ENCODE measurements at places on chromosomes 1 and 21.
A peak's percentile ranks its signal among the peaks of the same experiment; 100 is the strongest.

DNA sequence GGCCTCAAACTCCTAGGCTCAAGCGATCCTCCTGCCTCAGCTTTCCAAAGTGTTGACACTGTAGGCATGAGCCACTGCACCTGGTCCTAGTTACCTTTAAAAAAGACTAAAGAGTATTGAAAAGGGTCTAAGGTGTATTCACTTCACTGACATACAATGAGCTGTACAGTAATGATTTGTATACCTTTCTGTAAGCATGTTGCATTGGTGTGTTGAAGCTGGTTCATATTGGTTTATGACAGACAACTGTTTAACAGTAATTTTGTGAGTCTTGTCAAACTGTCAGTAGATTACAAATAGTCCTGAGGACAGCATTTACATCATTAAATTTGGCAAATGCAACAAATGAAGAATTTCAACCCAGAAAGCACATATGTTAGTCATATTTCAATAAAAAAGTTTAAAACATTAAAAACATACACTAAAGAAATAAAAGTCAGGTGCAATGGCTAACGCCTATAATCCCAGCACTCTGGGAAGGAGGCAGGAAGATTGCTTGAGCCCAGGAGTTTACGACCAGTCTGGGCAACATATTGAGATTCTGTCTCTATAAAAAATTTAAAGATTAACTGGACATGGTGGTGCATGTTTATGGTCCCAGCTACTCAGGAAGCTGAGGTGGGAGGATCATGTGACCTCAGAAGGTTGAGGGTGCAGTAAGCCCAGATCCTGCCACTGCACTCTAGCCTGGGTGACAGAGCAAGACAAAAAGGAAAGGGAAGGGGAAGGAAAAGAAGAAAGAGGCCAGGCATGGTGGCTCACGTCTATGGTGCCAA lies 88.3 kb upstream of the HP1BP3 start:
- DNase-seq: no peak

DNA sequence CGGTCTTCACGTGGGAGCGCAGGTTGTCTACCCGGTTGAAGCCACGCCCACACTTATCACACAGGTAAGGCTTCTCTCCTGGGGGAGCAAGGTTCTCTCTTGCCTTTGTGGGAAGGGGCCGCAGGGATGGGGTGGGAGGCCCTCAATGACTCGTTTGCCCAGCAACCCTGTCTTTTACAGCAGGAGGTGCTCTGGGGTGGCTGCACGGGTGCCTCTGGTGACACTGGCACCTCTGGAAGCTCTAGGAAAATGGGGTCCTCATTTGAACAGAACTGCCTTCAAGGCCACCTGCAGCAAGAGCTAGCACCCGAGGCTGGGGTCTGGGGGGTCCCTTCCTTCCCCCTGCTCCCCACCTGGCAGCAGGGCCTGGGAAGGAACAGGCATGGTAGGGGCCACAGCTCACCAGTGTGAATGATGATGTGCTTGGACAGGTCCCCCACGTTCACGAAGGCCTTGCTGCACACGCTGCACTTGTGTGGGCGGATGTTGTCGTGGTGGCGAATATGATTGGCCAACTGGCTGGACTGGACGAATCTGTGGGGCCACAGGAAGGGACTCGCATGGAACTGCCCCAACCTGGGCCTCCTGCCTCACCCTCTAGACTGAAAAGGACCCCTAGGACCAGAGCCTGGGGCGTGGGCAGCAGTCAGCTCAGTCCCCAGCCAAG lies 33.1 kb downstream of the ZBTB17 start:
- no peak for DNase-seq

DNA sequence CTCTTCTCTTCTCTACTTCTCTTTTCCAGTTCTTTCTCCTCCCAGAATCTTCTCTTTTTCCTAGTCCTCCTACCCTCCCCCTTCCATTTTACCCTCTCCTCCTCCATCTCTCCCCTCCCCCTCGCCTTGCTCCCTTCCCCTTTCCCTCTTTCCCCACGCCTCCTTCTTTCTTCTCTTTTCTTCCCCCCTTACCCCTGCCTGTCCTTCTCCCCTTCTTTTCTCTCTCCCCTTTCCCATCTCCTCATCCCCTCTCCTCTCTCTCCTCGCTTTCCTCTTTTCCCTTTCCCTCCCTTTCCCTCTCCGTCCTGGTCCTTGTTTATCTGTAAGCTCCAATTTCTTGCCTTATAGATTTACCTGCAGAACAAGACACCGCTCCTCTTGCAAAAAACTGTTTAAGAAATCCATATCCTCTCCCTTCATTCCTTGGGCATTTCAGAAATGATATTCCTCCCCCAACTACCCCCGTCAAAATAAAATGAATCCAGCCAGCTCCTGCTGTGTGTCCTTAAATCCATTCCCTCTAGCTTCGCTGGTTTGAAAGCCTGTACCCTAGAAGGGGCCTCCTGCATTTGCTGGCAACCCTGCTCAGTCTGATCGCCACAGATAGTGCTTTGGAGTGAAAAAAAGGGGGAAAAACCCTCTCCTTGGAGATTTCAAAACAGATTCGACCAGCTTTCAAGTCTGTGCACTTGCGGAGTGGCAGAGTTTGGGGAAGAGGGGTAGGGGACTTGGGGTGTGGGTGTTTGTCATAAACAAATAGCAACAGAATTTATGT lies 89.4 kb downstream of the PAPPA2 start:
- no peak for DNase-seq

GRCh38 chr1:26190373-26190987 lies at the start of gene CATSPER4:
TSS of gene CATSPER4 (plus strand) at chr1:26190602. CDS start at chr1:26190628, 26 bp downstream.
- peak; percentile 13 for DNase-seq

DNA sequence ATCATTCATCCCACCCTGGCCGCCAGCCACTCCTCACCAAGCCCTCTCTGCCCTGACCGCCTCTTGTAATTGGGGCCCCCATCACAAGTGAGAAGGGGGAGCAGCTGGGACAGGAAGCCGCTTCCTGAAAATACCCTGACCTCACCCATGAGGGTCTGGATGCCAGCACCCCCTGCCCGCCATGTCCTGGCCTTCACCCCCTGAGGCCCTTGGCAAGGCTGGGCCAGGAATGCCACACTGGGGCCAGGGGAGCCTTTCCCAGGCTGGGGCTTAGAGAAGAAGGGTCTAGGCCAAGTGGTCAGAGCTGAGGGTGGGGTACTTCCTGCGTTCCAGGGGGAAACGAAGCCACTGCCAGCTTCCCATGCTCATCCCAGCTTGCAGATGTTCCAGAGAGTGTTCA lies 60.5 kb downstream of the TAS1R2 start:
- DNase-seq: no peak

GRCh38 chr1:201842472-201843027 lies 13.6 kb downstream of the IPO9 start:
- DNase-seq: no peak

DNA sequence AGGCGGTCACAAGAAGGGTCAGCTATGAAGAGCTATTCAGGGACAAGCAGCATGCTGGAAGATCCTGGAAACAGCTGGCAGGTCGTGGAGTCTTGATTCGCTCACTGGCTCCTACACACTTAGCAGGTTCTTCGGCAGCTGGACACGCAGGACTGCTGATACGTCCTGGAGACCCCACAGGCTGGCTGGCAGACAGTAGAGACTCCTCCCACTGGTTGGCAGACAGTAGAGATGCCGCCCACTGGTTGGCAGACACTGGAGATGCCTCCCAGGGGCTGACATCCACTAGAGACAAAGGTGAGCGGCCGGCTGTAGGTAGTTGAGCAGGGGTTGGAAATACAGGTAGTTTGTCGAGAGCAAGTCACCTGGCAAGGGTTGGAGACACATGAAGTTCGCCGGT lies 466 bp downstream of the KRTAP11-1 start:
- no peak for DNase-seq

GRCh38 chr1:167551362-167551761 lies 2.2 kb downstream of the CREG1 start:
- no peak for DNase-seq

DNA sequence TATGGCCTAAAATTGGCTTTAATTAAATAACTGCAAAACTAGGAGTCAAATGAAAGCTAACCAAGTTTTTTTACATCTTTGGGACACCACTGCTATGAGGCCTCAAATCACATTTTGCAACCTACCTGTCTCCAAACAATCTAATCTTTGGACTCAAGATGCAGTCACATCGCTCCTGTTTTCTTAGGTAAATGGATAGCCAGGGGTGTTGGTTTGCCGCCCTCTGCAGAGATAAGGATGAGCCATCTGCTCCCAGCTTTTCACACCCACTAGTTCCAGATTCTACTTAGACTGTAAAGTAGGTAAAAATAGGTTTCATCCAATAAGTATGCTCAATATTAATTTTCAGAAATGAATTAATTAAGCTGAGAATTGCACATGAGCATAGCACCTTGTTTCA lies 456.5 kb downstream of the KIF26B start:
- no peak for DNase-seq

- no peak for DNase-seq
These were observed 161.7 kb upstream of the USP24 start for GRCh38 chr1:55376897-55377296.

DNA sequence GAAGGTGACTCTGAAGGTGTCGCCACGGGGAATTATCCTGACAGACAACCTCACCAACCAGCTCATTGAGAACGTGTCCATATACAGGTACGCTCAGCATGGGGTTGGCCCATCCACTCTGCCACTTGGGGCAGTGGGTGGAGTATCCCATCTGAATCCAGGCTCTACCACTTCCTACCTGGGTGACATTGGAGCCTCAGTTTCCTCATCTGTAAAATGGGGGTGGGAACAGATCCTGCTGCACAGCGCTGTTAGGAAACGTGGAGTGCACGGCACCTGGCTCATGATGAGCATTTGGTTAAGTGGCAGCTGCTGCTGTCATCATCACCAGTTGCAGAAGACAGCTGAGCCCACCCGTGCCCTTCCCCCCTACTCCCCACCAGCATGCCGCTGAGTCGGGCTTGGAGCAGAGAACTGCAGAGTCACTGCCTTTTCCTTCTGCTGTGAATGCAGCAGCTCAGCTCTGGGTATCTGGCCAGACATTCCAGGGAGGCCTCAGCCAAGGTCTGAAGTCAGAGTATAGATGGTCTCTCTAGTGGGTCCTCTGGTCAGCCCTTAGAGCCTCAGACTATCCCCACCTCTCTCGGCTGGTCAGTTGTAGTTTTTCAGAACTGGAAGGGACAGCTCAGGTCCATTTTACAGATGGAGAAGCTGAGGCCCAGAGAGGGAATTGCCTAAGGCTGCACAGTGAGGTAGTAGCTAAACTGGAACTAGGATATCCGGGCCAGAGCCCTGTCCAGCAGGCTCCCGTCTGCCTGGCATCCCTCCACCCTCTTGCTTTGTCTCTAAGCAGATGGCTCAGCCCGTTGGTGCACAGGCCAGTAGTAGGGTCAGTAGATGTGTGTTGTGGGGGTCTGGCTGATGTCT lies 11.7 kb downstream of the LDLRAP1 start:
- no peak for DNase-seq

DNA sequence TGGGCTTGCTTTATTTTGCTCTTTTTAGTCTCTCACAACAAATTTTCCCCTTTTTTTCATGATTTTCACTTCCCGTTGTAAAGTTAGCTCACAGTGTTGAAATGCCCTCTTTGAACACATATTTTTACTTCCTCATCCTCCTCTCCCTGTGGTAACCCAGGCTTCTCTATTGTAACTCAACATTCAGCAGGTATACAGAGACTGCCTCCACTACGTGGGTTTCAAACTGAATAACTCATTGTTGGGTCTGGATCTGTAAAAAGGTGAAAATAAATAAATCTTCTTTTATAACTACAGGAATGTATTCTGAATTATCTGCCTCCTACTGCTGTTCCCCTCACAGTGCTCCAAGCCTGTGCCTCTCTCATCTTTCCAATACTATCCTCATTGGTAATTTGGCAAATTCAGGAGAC lies 166.4 kb downstream of the RUNX1 start:
- no peak for DNase-seq

DNA sequence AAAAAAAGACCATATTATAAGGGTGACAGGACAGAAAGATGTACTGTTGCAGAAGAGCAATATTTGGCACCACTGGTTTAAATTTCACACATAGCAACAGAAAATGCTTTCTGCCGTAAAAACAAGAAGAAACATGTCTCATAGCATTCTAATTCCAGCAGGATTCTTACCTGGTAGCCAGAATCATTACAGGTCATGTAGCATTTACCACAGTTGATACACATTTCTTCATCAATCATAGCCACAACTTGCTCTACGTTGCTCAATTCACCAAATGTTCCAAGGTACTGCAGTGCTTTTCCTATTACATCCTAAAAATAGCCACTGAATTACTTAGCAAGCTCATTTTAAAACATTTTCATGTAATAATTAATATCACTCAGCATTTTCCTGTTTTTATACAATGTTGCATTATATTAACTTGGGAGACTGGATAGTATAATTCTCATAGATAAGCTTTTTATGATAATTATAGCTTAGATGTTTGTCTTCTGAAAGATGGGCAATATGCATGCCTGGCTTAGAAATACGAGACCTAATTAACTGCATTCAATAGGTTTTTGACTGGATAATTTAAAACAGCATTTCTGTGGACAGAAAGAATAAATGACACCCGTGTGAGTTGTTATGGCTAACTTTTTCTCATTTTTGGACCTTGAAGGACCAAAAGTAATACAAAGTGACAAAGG lies 360.7 kb downstream of the PTBP2 start:
- DNase-seq: no peak

DNA sequence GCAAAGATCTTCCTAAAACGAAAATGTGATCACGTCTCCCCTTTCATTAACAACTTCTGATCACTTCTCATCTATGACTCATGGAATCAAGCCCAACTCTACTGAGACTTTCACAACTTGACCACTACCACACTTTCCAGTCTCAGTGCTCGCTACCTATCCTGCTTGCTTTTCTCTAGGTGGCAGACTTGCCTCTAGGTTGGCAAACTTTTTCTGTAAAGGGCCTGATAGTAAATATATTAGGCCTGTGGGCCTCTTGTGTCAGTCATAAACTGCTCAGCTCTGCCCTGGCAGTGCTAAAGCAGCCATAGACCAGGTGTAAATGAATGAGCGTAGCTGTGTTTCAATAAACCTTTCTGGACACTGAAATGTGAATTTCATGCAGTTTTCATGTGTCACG lies 21.5 kb upstream of the HMGB4 start:
- no peak for DNase-seq

- DNase-seq: no peak
These were observed 126.4 kb downstream of the TMEM53 start for GRCh38 chr1:44547837-44548236.

GRCh38 chr21:45393021-45393420 lies 11.9 kb upstream of the COL18A1 start:
- DNase-seq: no peak

GRCh38 chr1:42742617-42743316 lies 2.7 kb upstream of the CLDN19 start:
- no peak for DNase-seq

DNA sequence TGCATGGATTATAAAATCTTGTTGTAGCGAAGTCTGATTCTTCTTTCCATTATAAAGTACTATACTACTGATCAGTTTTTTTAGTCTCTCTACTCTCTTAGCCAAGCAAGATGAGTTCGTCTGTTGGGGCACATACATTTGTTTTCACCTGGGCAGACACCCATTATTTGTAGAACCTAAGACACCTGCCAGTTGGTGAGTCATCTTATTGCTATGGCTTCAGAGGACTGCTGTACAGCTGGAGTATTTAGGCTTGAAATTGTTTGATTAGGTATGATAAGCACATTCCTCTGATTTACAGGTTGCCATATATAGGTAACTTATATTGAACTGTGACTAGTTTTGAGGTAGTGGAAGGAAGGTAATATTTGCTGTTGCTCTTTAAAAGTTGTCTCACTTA lies 17.2 kb downstream of the RBM15 start:
- DNase-seq: no peak

GRCh38 chr1:73813716-73814115 lies 384.3 kb downstream of the LRRIQ3 start:
- no peak for DNase-seq

- peak; percentile 99 for DNase-seq
These were observed at the start of gene HAX1 for GRCh38 chr1:154272217-154272998. TSS of gene HAX1 (plus strand) at chr1:154272629. CDS start at chr1:154272724, 95 bp downstream.

Data from CD4-positive, alpha-beta T cell treated with Interferon alpha-2 for 1 hour (primary cell).